ENCODE measurements at places on chromosomes 16 and 17.

- DNase-seq, result no peak
Measured at GRCh38 chr16:1007284-1007850, 25.8 kb downstream of the SOX8 start.

DNA sequence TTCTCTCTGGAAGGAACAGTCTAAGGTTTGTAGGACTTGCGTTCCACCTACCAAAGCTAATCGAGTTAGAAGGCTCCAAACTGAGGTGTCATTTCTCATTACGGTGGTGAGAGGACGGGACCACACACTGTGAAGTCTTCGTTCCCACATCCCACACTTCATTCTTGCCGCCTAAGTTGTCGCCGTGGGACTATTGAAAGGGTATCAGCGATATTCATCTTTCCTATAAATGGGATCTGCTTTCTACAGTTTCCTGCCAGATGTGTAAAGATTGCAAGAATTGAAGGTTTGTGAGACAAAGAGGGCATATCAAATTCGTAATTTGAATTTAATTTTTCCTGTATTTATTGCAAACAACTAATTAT lies 608 bp upstream of the TRIM37 start:
- DNase-seq, result no peak

DNA sequence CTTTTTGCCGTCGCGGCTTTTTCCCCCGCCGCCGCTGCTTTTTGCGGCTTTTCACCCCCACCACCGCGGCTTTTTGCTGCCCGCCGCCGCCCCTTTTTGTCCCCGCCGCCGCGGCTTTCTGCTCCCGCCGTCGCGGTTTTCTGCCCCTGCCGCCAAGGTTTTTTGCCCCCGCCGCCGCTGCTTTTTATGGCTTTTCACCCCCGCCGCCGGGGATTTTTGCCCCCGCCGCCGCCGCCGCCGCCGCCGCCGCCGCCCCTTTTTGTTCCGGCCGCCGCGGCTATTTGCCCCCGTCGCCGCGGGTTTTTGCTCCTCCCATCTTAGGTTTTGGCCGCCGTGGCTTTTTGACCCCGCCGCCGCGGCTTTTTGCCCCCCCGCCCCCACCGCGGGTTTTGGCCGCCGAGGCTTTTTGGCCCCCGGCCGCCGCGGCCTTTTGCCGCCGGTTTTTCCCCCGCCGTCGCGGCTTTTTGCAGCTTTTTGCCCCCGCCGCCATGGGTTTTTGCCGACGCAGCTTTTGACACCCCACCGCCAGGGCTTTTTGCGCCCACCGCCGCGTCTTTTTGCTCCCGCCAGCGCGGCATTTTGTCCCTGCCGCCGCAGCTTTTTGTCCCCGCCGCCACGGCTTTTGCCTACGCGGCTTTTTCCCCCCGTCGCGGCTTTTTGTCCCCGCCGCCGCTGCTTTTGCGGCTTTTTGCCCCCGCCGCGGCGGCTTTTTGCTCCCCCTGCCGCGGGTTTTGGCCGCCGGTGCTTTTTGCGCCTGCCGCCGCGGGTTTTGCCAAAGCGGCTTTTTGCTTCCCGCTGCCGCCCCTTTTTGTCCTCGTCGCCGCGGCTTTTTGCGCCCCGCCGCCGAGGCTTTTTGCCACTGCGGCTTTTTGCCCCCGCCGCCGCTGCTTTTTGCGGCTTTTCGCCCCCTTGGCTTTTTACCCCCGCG lies 519.4 kb upstream of the WSB1 start:
- no peak for DNase-seq

DNA sequence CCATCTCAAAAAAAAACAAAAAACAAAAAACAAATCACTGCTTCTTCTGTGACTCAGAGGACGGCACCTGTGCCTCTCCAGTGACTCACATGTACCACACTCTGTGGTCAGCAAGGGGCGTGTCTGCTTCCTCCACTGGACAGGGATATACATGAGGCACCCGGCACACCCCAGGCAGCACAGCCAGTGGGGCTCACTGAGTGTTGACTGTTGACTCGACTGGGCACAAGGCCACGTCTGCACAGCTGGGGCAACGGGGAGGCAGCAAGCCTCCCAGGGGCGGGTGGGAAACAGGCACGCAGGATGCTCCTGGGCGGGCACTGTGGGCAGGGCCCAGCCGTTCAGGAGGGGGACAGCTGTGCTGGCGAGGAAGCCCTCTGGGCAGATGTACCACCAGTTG lies 64.1 kb downstream of the TIMM22 start:
- DNase-seq, result peak; percentile 13

DNA sequence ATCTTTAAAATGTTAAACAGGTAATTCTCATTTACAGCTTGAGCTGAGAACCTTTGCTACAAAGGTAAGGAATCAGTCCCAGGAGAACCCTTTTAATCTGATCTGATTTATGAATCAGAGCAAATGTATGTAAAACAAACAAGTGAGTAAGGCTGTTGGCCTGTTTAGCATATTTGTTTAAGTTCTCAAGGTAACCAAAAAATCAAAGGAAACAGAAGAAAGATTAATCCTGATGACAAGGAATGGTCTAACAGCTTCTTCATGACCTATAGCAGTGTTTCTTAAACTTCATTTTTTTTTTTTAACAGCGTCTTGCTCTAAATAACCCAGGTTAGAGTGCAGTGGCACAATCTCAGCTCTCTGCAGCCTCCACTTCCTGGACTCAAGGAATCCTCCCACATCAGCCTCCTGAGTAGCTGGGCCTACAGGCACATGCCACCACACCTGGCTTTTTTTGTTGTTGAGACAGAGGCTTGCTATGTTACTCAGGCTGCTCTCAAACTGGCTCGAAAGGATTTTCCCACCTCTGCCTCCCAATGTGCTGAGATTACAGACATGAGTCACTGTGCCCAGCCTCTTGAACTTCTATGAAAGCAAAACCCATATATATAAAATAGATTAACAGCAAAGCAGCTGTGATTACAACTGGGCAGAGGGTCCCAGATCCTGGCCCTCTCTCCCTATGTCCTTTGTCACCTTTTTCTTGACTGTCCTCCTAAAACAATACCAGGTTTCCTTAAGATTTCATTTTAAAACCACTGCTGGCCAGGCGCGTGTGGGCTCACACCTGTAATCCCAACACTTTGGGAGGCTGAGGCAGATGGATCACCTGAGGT lies 5.1 kb upstream of the JPT1 start:
- DNase-seq, result no peak

All from NCI-H2081 (cell line).